ENCODE measurements at places on chromosomes 11 and 22.

- DNase-seq, result no peak
These were observed 55.4 kb downstream of the HSD17B12 start for GRCh38 chr11:43735961-43736360.

DNA sequence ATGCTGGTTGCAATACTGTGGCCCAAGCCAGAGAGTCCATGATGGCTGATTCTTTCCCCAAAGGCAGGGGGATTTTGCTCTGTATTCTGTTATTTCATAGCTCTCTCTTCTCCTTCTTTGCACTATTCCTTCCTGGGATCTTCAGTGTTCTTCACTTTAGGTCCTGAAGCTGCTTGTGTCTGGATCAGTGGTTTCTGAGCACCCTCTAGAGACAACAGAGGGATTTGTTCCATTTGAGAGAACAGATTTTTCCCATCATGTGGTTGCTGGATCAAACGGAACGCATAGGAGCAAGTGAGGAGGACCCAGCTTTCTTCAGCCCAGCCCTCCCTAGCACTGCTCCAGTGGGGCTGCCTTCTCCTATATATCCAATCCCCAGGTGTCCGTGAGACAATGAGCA, 68.7 kb upstream of the SYN3 start:
- no peak for DNase-seq

GRCh38 chr11:2444821-2445745, at the start of gene KCNQ1:
KCNQ1 (plus strand) TSS chr11:2445008; CDS start chr11:2445099, 91 bp downstream.
- no peak for DNase-seq

DNA sequence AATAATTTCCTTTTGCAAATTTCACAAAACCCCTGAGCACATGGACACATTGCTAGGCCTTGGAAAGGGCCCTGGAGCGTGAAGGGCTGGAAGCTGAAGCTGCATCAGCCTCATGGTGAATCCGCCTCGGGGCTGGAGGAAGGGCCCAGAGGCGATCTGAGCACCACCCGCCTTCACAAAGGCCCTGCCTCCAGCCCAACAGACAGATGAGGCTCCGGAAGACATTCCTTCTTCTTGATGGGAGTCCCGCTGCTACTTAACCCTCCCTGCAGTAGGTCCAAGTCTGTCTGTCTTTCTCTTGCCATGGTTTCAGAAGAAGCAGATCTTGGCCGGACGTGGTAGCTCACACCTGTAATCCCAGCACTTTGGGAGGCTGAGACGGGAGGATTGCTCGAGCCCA, 16.5 kb downstream of the ARRB1 start:
- DNase-seq, result no peak

DNA sequence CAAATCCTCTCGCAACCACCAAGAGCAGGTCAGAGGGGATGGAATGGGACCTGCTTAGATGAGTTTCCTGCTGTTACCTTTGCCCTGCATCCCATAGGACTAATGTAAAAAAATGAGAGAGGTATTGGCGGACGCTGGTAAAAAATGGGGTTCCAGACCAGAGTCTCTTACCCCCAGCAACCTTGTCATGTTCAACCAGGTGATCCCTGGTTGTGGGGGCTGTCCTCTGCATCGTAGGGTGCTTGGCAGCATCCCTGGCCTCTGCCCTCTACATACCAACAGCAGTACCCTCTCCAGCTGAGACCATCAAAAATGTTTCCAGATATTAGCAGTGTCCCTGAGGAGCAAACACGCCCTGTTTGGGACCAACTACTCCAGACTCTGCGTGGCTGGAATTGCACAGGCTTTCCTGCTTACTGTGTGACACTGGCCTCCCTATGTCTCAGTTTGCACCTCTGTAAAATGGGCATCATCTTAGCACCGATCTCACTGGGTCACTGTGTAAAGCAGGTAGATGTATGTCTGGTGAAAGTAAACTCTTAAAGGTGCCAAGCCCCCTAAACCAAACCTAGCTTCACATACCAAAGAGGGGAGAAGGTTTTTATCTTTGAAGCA, 1.5 kb downstream of the APOL6 start:
- DNase-seq, result no peak

GRCh38 chr11:69891421-69892236, 72.4 kb upstream of the FGF3 start:
- DNase-seq, result no peak

GRCh38 chr22:28111501-28112189, 192.6 kb upstream of the PITPNB start:
- no peak for DNase-seq

DNA sequence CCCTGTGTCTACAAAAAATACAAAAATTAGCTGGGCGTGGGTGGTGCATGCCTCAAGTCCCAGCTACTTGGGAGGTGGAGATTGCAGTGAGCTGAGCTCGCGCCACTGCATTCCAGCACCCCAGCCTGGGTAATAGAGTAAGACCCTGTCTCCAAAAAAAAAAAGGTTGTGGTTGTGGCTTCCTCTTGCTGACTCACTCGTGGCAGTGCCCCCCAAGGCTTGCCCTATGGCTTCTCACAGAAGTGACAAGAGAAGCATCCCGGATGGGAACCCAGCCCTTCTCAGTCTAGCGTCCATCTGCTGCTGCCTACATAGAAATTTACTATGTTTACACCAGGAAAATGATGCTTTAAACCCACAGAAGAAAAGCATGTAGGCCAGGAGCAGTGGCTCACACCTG, 68.5 kb upstream of the PITPNB start:
- no peak for DNase-seq

GRCh38 chr11:11215944-11216343, 137.1 kb downstream of the CSNK2A3 start:
- no peak for DNase-seq

- no peak for DNase-seq
These were observed 63.4 kb downstream of the TENM4 start for GRCh38 chr11:79377406-79377805.

- DNase-seq, result no peak
These were observed 2.0 kb downstream of the KDM2A start for GRCh38 chr11:67120881-67121710.

DNA sequence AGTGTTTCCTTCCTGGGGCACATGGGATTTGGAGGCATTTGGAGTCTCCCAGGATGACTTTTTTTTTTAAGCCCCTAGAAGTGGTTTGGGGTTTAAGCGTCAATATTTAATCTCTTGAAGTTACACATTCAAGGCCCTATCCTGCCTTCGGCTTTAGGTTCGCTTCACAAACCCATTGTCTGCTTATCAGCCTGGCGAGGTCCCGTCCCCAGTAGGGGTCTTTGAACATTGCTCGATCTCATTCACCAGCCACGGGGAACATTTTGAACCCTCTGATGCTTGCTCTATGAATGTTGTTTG, 75.9 kb downstream of the KCNQ1 start:
- DNase-seq, result no peak

Measured in activated CD8-positive, alpha-beta memory T cell treated with anti-CD3 and anti-CD28 coated beads for 1 hour (primary cell).